ENCODE measurements at places on chromosomes 5 and 9.

- DNase-seq: no peak
Measured at GRCh38 chr5:89668821-89669220, 740.7 kb downstream of the CETN3 start.

DNA sequence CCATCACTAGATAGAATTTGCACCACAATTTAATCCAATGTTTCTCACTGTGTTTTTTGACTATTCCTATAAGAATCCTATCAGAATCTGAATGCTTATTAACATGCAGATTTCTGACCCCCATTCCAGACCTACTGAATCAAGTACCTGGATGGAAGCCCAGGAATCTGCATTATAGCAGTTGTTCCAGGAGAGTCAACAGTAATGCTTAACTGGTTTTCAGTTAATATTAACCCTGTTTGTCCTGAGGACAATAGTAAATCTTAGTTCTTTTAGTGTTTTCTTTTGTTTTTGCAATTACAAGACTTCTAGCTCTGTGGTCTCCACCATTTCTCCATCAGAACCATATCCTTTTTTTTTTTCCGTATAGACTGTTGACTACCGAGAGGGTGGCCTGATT, 168.2 kb downstream of the SREK1 start:
- DNase-seq: no peak

DNA sequence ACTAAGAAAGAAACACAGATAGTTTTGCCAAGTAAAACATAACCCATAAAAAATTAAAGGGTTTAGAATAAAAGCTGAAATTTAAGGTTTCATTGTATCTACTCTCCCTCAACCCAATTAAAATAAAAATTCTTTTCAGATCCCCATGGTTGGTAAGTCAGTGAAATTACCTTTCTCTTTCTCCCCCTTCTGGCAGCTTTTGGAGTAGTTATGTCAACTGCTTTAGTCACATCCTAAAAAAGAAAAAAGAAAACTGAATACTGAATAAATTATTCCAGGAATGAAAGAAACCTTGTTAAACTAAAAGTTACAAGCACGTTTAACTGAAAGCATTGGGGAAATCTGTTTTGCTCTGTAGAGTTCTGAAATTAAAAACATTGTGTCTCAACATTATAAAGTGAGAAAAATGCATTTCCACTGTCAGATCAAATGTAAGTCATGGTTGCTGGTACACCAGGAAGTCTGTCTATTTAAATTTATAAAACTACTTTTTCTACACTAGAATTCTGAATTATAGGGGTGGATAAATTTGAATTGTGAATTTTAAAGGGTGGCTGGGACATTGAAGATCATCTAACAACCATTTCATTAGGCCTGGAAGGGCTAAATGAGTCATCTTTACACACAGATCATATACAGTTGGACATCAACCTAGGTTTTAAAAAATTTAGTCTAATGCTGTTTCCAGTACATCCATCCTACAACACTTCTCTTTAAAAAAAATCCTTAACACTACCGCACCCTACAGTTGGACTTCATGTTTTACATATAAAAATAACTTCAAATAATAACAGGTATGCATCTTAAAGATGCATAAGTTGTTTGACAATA, 24.7 kb downstream of the PSIP1 start:
- no peak for DNase-seq

- DNase-seq: no peak
Measured at GRCh38 chr5:123605822-123606221, 93.8 kb downstream of the CSNK1G3 start.

DNA sequence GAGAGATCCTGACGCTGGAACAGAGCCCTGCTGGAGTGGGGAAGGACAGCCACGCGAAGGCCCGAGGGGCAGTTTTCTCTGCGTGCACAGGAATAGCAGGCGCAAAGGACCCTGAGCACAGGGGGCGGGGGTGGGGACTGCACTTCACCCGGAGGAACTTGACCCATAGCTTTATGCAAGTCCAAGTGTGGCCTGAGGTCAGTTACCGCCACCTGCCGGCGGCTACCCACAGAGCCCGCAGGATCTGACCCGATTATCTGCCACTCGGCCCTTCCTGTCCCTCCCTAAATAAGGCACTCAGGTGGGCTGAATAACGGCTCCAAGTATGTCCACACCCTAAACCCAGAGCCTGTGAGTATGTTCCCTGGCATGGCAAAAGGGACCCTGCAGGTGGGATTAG, 65.4 kb upstream of the FCN1 start:
- DNase-seq: no peak
